Stimulated activated CD8-positive, alpha-beta memory T cell treated with anti-CD3 and anti-CD28 coated beads, Interleukin-2, amount 100 ng/mL, for 48 hours (primary cell): ENCODE measurements at places on chromosomes 16 and 17.

GRCh38 chr16:84369938-84370627 is 1.7 kb downstream of the ATP2C2 start:
- DNase-seq: no peak

DNA sequence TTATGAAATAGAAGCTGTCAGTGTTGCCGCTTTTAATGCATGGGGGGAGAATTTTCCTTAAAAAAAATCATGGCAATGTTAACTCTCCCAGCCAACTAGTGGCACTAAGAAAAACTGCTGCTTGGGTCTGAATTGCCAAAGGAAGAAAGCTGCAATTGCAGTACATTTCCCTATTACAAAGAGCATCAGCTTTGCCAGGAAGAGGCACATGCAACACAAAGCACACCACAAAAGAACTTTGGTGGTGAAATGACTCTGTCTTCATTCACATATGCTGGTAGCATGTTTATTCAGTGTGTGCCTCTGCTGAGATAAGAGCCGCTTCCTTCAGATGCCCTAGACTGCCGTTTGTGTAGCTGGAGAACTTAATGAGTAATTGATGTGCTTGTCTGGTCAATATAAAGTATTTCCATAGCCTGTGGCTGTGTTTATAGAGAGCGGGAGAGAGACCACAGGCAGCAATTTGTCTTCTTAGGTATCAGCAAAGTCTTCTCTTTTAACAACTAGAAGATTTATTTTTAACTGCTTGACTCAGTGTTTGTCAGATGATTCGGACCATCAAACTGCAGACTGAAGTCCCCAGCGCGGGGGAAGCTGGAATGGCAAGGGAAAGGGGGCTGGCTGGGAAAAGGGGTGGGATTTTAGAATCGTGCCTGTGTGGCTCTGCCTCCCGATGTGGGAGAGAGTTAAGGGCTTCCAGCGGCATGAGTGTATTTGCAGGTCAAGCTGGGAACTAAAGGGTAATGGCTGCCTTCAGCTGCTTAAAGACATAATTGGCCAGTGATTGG is 115.1 kb downstream of the MRTFB start:
- no peak for DNase-seq

DNA sequence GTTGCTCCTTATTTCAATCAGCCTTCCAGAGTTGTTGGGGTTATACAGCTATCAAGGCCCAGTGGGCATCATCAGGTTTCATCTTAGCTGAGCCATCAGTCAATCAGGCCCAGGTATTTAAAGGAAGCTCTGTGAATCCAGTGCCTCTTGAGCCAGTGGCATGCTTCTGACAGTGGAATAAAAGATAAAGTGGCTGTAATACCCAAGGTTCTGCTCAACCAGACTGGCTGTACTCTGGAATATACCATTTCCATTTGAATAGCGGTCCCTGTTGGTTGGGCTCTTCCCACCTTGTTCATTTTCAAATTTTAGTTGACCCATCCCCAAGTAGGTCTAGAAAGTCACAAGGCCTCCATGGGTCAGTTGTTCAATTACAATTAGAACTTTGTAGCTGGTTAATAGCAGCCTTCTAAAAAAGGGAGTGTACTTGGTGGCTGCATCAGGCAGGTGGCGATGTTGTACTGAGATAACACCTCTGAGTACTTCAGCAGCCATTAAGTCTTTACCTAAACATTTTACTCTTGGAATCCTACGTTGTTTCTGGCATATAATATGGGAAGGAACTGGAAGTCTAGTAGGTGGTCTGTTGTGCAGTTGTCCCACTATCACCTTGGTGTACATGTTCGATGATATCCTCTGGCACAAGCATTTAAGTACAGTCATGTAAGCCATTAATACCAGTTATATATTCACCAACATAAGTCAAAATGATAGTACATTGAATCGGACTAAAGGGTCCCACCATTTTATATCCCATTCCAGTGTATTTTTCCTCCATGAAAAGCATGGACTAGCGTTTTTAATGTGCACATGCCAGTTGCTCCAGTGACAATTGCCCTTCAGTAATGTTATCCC is 294.1 kb downstream of the BCAS3 start:
- no peak for DNase-seq

GRCh38 chr17:7856011-7856810 is 1.1 kb downstream of the NAA38 start:
- no peak for DNase-seq

GRCh38 chr16:57502048-57502775 is 15.9 kb upstream of the DOK4 start:
- no peak for DNase-seq

GRCh38 chr16:64841482-64841881 is 280.4 kb downstream of the CDH11 start:
- no peak for DNase-seq

GRCh38 chr16:8708536-8708935 is 34.1 kb downstream of the ABAT start:
- DNase-seq: no peak

DNA sequence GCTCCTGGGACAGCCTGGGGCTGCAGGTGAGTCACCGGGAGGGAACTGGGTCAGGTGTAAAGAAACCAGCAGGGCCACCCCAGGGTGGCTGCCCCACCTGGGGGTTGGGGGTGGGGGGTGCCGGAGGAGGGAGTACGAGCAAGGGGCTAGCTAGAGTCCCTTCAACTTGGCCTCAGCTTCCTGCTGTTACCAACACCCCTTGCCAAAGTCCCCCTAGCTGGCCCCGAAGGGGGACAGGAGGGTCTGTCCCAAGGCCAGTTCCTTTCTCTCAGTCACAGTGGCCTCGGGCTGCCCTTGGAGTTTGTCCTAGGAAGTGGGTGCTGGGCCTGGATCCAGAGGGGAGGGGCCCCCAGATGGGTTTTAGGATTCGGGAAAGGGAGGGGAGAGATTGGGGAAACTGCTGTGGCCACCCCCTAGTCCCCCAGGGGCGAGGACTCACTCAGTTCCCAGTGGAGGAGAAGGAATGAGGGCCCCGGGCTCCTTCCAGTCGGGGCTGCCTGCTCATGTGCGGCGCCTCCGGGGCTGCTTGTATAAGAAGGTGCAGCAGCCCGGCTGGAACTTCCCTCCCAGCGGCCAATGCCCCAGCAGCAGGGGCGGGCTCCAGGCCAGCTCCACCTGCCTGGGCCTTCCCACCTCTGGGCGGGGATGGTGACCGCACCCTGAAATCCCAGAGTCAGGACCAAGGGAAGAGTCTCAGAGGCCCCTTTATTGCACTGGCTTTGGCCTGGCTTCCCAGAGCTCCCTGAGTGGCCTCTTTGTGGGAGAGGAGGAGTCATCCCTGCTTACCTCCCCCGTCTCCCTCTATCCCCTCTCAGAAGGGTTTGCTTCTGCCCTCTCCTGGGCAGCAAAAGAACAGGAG is 7.3 kb downstream of the ARHGAP27 start:
- no peak for DNase-seq

GRCh38 chr16:24139282-24139681 is 116.9 kb upstream of the CACNG3 start:
- no peak for DNase-seq

- no peak for DNase-seq
Observed at GRCh38 chr16:79411357-79411756, 189.2 kb downstream of the MAF start.

- DNase-seq: no peak
Observed at GRCh38 chr16:19083670-19084069, 16.3 kb downstream of the COQ7 start.

- no peak for DNase-seq
Observed at GRCh38 chr16:14365200-14365851, 264.7 kb downstream of the PARN start.

DNA sequence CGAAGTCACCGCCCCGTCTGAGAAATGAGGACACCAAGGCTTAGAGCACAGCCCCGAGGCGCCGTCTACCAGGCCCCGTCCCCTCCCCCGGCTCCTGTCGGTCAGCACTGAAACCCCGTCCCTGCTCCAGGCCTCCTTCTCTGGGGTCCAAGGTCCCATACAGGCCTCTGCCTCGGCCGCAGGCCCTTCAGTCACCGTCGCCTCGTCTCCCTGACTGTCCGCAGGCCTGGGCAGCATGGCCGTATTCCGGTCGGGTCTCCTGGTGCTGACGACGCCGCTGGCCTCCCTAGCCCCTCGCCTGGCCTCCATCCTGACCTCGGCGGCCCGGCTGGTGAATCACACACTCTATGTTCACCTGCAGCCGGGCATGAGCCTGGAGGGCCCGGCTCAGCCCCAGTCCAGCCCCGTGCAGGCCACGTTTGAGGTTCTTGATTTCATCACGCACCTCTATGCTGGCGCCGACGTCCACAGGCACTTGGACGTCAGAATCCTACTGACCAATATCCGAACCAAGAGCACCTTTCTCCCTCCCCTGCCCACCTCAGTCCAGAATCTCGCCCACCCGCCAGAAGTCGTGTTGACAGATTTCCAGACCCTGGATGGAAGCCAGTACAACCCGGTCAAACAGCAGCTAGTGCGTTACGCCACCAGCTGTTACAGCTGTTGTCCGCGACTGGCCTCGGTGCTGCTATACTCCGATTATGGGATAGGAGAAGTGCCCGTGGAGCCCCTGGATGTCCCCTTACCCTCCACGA is 617 bp downstream of the COASY start:
- DNase-seq: no peak

DNA sequence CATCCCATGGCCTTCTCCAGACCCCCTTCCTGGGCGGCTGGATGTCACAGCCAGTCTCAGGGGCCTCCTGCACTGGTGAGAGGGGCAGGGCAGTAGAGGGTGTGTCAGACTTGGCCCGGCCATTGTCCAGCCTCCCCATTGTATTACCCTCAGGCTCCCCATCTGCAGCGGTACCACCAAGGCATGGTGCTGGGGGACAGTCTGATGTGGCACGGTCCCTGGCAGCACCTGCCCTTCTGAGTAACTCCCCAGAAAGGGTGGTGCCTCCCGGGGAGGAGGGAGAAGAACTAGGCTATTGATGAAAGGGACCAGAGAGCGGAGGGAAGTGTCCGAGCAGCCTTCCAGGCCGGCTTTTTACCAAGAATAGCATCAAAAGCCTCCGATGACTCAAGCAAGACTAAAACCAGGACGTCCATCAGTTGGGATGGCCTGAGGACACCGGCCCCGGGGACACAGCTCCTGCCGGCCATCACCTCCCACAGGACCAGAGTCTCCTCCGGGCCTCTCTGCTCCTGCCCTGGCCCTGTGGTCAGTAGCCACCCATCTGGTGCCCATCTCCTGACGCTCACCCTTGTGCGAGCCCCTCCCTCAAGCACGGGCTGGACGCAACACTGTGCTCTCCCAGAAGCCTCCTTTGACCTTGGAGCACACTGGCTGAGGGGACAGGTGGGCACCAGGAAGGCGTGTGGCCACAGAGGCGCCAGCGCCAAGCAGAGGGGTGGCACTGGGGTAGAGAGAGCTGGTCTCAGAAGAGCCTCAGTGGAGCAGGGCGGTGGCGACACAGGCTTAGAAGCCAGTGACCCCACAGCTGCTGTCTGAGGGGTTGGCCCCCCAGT is 5.8 kb upstream of the CPNE7 start:
- DNase-seq: no peak
